ENCODE measurements at places on chromosomes 1 and 21. TPM values are rescaled to one million over a fixed set of nuclear protein-coding genes. Genes with fewer than 3 reads are reported as not detected.
A peak's percentile ranks its signal among the peaks of the same experiment; 100 is the strongest.

The LAX1 gene
- not detected for polyA plus RNA-seq

- DNase-seq, result no peak
These were observed 47.4 kb upstream of the C21orf91 start for GRCh38 chr21:17866590-17866989.

GRCh38 chr1:110605901-110606656 lies at the start of gene KCNA2:
Gene KCNA2, minus strand, starts transcription at chr1:110606358. Its CDS starts 1,576 bp downstream, at chr1:110604782.
- peak; percentile 79 for DNase-seq

DNA sequence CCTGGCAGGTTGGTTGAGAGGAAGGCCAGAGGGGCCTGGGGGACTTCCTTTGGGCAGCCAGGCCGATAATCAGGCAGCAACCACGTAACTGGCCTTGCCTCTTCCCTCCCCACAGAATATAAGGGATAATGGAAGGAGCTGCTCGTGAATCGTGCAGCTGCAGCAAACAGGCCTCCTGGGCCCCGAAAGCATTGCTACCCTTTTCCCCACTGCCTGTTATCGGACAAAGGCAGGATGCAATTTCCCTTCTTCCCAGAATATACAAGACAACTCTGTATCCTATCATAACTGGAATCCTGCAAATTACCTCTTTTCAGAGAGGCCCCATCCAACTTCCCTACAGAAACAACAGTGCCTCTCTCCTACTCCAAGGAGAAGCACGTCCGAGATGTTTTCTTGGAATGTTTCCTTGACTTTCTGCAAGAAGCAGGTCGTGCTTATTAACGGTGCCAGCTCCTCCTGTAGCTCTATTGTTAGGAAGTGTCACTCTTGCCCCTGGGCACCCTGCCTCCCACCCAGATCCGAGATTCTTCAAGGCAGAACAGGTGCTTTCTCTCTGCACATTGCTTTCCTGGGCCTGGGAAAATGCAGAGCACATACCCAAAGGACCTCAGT lies 106.0 kb upstream of the TIAM1 start:
- no peak for DNase-seq

DNA sequence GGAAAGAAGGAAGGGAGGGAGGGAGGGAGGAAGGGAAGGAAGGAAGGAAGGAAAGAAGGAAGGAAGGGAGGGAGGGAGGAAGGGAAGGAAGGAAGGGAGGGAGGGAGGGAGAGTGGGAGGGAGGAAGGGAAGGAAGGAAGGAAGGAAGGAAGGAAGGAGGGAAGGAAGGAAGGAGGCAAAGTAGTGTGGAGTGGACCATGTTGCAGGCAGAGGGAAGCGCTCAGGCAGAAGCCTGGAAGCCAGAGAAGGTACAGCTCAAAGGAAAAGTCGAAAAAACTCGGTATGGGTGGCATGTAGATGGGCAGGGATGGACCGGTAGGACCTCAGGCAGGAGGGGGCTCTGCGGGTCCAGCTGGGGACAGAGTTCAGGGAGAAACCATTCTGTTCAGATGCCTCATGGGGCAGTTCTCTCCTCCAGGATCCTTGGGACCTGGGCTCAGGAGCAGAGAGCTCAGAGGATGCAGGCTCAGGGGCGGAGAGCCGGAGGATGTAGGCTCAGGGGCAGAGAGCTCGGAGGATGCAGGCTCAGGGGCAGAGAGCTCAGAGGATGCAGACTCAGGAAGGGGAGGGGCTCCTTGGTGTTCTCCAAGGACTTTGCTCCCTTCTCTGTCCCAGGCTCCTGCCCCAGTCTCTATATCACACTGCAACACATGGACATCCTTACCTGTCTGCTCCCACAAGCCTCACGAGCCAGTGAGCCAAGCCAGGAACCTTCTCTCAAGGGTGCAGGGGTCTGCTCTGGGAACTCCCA lies 13.6 kb upstream of the PADI3 start:
- no peak for DNase-seq

- no peak for DNase-seq
These were observed 102.7 kb upstream of the DPH5 start for GRCh38 chr1:101128211-101128727.

The PRRX1 gene
- 2.1 TPM for polyA plus RNA-seq

- DNase-seq, result no peak
These were observed 49.3 kb downstream of the GNB1 start for GRCh38 chr1:1841575-1841995.

The PGM1 gene
- polyA plus RNA-seq, result 21.7 TPM

DNA sequence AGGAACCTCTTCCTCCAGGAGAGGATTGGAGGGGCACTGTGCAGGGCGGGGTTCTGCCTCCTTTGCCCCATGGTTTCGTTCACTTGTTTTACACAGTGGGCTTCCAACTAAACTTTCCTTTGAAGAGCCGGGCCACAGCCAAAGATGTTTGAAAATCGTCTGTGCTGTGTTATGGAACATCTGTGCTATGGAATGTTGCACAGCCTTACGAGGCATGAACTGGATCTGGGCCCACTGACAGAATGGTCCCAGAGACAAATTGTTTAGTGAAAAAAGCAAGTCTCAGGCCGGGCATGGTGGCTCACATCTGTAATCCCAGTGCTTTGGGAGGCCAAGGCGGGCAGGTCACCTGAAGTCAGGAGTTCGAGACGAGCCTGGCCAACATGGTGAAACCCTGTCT lies 12.6 kb upstream of the MEF2D start:
- no peak for DNase-seq

DNA sequence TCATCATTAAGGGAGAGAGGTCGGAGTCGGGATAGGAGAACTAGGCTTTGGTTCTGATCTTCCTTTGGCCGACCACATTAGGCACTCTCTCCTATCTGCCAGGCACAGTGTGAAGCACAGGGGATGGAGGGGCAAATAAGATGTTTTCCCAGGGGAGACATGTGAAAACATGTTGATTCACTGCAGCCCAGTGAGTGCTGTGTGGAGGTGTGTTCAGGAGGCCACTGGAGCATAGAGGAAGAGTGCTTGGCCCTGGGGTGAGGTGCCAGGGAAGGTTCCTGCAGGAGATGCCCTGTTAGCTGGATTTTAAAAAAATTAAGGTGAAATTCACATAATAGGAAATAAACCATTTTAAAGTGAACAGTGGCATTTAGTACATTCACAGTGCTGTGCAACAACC lies 3.7 kb downstream of the VANGL2 start:
- no peak for DNase-seq

DNA sequence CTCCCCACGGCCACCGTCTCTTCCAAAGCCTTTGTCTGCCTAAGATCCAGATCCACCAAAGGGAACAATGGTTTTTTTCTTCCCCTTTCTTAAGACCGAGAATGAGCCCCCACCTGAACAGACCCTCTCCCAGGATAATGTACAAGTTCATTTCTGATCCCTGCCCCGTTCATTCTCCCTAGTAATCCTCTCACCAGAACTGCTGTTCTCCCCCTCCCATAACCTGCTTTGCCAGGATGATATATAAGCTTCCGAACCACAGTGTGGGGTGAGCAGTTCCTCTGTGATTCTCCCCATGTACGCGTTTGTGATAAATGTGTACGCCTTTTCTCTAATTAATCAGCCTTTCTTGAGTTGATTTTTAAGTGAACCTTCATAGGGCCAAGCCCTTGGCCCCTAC lies 4.9 kb downstream of the RD3 start:
- DNase-seq, result no peak

Data from pancreas (tissue), 10 donors.